ENCODE measurements at places on chromosomes 11 and 22.

DNA sequence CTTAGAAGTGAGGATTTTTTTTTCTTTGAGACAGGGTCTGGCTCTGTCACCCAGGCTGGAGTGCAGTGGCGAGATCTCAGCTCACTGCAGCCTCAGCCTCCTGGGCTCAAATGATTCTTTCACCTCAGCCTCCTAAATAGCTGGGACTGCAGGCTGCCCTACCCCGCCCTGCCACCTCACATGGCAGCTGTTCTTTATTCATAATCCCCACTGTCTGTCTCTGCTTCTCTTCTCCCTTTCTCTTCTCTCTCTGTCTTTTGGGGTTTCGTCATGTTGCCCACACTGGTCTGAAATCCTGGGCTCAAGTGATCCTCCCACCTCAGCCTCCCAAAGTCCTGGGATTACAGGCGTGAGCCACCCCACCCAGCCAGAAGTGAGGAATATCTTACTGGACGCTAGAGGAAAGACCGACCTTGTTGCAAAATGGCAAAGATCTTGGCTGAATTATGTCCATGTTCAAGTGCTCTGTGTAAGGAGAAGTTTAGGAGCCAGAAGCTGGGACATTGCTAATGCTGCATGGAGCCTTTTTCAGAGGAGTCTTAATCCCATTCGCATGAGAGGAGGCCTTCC, 21.9 kb downstream of the KRTAP5-5 start:
- no peak for DNase-seq

- DNase-seq, result no peak
Measured at GRCh38 chr22:46349238-46349637, 13.7 kb downstream of the TRMU start.

GRCh38 chr22:37316875-37317371, 34.6 kb downstream of the CYTH4 start:
- DNase-seq, result peak; percentile 48

DNA sequence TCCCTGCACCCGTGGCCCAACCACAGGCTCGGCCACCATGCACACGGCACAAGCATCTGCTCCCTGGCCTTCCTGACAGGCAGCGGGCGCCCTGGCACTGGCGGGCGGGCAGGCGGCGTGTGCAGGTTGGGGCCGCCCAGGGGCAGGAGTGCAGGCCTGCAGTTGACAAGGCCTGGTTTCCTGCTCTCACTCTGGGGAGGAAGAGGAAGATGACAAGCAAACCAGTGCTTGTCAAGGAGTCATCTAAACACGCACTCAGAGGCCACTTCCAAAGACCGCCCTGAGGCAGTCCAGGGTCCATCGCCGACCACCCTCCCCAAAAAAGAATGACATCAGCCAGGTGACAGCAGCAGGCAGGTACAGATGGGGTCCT, 65.3 kb upstream of the LINC01488 start:
- no peak for DNase-seq

DNA sequence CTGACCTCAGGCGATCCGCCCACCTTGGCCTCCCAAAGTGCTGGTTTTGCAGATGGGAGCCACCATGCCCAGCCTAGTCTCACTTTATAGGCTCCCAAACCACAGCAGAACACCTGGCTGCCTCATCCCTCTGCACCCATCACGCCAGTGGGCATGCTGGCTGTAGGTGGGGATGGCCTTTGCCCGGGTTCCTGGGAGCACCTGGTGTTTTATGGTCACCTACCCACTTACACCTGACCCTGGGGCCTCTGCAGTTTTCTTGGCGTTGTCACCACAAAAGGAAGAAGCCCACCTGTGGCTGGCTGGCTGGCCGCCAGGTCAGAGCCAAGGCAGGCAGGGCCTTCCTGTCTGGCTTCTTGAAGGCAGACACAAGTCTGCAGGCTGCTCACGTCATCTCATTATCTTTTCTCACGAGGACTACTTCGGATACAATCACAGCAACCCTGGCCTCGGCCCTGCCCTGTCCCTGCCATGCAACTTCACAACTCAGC, 8.2 kb downstream of the RRP7A start:
- no peak for DNase-seq

GRCh38 chr11:46826310-46827044, 19.6 kb downstream of the CKAP5 start:
- peak; percentile 58 for DNase-seq

DNA sequence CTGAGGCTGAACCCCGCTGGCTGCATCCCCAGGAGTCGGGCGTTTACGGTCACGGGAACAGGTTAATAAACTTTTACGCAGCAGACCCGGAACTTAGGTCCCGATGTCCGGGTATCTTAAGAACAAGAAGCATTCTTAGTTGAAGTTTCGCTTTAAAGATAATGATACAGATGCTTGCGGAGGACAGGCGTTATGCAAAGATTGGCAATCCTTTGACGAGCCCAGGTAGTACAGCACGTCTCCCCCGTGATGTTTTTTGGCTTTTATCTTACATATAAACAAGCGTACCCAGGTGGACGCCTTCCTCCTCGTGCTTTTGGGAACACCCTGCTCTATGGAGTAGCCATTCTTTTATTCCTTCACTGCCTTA, 871 bp upstream of the TOLLIP start:
- no peak for DNase-seq
